Activated T-cell treated with anti-CD3 and anti-CD28 coated beads, Interleukin-2, amount 50 U/mL, for 72 hours (primary cell): ENCODE measurements at places on chromosomes 16 and 17. TPM values are rescaled to one million over a fixed set of nuclear protein-coding genes. Genes with fewer than 3 reads are reported as not detected.

The IGSF6 gene
- total RNA-seq, result 0.26 TPM

The CHTF18 gene
- total RNA-seq, result 74.5 TPM

The RND2 gene
- total RNA-seq, result not detected

The DLX3 gene
- total RNA-seq, result not detected

The MT3 gene
- total RNA-seq, result 6.8 TPM

The KRT12 gene
- total RNA-seq, result not detected

The CSH2 gene
- total RNA-seq, result not detected

The LGALS9B gene
- total RNA-seq, result not detected

The ATP2C2 gene
- not detected for total RNA-seq

The BAIAP3 gene
- total RNA-seq, result 0.26 TPM

The GEMIN4 gene
- 23.5 TPM for total RNA-seq

The KCNH4 gene
- total RNA-seq, result 0.26 TPM

The KRT20 gene
- total RNA-seq, result not detected

GRCh38 chr16:87306516-87306915 lies 10.7 kb downstream of the C16orf95 start:
- DNase-seq, result no peak

GRCh38 chr17:13002761-13003453 lies 14.9 kb downstream of the ELAC2 start:
- peak; percentile 29 for DNase-seq

DNA sequence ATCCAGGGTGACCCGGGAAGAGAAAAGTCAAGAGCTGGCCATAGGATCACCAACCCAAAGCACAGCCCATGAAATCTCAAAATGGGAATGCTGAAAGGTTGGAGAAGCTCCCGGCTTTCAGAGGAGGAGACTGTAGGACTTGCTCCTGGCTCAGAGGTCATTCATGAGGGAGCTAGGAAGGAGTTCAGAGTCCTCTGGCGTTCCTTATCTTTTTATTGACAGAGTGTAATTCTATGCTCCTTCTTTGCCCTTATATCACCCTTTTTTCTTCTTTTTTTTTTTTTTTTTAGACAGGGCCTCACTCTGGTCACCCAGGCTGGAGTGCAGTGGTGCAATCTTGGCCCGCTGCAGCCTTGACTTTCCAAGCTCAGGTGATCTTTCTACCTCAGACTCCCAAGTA lies 27.3 kb upstream of the CNOT1 start:
- no peak for DNase-seq

- DNase-seq, result no peak
These were observed 57.2 kb upstream of the CACNG5 start for GRCh38 chr17:66777689-66778225.

- no peak for DNase-seq
These were observed 15.9 kb downstream of the HAPSTR1 start for GRCh38 chr16:9107025-9107970.

GRCh38 chr16:1667271-1667670 lies 10.8 kb upstream of the JPT2 start:
- no peak for DNase-seq

DNA sequence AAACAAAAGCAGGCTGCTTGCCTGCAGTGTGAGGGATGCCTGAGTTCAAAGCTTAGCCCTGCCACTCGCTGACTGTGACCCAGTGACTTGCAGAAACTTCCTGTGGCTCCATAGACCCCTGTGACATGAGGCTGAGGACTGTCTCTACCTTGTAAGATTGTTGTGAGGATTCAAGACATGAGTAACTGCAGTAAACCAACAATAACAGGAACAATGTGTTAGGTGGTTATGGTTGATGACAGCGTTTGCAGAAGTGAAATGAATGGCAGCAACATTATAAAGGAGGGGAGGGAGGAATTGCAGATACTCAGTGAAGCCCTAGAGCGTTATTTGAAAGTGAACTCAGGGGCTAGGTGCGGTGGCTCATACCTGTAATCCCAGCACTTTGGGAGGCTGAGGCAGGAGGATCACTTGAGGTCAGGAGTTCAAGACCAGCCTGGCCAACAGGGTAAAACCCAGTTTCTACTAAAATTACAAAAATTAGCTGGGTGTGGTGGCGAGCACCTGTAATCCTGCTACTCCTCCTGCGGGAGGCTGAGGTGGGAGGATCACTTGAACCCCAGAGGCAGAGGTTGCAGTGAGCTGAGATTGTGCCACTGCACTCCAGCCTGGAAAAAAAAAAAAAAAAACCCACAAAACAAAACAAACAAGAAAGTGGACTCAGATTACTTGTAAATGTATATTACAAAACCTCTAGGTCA lies 33.5 kb upstream of the EMP2 start:
- no peak for DNase-seq

DNA sequence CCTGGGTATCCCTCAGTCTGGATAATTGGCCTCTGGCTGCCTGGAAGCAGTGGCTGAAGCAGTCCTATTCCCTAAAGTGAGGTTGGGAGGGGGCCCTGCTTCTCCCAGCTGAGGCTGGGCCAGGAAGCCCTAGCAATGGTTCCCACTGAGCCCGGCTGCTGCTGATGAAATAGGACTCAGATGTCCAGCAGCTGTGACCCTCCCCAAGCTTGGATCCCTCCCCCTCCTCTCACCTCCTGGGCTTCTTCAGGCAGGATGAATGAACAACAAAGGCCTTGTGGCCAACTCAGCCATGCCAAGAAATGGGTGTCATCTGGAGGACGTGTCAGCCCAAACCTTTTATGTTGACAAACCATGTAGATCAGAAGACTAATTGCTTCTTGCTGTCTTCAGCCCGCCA lies 42.0 kb downstream of the AXIN2 start:
- DNase-seq, result no peak

DNA sequence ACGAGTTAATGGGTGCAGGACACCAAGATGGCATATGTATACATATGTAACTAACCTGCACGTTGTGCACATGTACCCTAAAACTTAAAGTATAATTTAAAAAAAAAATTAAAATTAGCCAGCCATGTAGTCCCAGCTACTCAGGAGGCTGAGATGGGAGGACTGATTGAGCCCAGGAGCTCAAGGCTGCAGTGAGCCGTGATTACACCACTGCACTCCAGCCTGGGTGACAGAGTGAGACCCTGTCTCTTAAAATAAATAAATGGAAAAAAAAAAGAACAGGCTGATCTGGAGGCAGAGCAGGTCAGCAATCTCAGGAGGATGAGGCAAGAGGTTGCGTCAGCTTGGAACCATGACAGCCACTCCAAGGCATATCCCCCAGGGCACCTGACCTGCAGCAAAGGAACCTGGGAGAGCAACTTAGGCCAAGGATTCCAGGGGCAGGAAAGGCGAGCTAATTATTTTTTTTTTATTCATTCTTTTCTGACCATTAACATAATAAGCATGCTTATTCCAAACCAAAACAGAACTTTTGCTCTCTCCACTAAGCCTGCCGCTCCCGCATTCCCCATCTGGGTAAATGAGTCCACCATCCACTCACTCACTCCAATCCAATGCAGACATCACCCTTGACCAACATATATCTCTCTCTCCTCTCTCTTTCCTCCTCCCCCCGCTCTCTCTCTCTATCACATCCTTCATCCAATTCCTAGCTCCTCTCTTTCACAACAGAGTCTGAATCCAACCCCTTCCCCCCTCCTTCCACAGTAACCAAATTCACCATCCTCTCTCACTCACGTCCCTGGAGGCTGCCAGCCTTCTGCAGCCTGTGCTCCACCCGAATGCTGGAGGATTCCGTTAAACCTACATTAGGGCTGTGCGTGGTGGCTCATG lies 47.7 kb downstream of the TK2 start:
- no peak for DNase-seq

DNA sequence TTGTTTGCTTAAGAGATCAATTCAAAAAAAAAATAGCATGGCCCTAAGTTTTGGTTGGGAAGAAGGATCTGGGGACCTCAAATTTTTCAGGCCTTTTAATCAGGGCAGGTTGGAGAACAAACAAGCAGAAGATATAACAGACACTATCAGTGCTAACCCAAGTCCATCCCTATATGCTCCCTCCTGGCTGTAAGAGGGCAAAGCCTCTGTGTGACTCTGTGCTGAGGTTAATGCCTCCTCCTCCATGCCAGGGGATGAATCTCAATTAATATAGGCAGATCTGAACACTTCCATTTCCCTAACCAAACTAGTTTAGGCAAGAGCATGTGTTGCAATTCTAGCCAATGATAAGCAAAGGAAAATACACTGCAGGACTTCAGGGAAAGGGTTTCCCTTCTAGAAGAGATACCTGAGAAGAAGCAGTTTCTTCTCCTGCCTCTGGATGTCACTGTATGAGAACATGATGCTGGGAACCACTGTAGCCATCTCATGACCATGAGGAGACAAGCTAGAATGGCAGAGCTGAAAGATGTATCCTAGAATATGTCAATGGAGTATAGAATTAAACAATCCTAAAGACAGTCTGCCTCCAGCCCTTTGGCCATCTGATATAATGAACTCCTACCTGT lies 76.0 kb downstream of the CHD9NB start:
- DNase-seq, result no peak

- DNase-seq, result no peak
These were observed 3.1 kb downstream of the PLCG2 start for GRCh38 chr16:81782236-81782635.

DNA sequence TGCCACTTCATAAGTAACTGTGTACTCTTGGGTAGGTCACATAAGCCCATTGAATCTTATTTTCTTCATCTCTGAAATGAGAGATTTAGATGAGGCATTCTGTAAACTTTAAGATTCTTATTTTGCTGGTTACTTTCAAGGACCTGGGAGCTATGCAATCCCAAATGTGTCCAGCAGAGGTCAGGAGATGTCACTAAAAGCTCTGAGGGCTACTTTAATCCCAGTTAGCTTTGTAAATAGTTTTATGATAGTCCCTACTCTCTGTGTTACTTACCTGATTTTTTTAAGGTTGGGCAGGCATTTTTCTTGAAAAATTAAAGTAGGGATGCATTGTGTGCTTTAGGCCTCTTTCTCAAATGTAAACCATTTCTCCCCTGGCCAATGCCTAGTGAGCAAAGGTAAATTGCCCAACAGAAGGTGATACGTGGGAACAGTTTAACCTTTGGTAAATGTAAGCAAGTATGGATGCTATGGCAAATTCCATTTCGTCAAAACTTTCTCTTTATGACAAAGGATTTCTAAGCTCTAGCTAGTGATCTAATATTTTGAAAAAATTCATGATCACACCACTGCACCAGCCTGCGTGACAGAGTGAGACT lies 57.1 kb upstream of the WSB1 start:
- DNase-seq, result peak; percentile 69

- no peak for DNase-seq
These were observed 12.6 kb downstream of the GRB7 start for GRCh38 chr17:39750131-39751015.

DNA sequence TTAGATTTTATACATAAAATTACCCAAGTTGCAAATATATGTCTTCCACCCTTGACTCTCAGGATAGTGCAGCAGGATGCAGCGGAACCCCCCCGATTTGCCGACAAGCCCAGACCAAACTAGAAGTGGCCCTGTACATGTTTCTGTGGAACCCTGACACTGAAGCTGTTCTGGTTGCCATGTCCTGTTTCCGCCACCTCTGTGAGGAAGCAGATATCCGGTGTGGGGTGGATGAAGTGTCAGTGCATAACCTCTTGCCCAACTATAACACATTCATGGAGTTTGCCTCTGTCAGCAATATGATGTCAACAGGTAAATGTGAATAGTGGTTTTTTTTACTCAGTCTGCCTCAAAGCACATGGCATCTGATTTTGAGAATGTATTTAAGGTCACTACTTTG lies 70.7 kb downstream of the OMG start:
- no peak for DNase-seq

DNA sequence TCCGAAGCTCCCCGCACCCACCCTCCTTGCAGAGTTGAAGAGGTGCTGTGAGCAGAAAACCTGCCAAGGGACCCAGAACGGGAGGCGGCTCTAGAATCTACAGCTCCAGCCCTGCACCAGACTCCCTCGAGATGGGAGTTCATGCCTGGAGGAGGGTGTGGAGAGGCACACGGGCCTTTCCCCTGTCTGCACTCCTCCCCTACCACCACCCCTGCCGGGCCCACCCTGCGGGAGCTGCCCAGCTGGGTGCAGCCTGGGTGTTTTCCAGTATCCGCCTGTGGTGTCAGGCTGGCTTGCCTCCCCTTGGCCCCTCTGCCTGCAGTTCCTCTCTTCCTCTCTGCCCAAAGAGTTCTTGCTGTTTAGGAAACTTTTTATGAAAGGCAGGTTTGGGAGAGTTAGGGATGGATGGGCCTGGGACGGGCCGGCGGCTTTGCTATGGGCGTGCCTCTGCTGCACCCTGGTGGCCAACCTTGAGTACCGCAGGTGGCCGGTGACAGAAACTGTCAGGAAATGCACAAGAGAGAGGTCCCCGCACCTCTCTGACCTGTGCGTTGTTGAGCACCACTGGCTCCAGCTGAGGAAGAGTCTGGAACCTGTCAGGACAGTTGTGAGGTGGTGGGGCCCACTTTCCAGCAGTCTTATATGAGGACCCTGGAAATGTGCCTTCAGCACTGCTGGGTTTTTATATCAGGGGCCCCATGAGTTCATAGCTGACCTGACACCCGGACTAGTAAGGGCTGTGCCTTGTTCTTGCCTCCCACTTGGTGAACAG lies 354.1 kb downstream of the SEC14L1 start:
- peak; percentile 70 for DNase-seq

- peak; percentile 81 for DNase-seq
These were observed 794 bp upstream of the CPNE7 start for GRCh38 chr16:89574681-89575246.

DNA sequence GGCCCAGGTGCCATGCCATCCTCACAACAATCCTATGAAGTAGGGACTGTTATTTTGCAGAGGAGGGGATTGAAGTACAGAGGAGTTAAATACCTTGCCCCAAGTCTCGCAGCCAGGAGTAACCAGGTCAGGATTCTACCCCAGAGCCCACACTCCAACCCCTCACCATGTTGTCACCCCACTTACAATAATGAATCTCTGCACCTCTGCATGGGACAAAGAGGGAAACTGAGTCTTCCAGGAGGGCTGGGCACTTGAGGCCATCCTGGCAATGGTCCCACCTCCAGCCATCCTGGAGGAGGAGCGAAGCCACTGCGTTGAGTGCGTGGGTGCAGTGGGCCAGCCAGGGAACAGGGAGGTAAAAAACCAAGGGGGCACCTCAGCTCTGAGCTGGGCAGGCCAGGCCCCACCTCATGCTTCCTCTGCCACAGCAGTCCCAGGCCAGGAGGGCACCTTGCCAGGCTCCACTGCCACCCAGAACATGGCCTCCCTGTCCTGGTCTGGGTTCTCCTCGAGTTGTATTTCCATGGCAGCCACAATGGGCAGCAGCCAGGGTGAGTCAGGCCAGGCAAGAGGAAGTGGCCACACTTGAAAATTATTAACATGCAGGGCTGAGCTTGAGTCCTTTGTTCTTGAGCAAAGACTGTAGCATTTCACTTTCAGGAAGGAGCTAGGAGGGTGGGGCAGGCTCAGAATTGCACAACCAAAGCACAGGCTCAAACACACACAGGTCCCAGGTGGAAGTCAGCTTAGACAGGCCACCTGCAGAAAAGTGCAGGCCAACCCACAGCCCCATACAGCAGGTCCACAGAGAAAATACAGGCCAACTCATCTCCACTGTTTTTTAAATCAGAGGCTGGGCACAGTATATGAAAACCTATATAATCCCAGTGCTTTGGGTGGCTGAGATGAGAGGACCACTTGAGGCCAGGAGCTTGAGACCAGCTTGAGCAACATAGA lies 52.1 kb downstream of the CUEDC1 start:
- DNase-seq, result no peak
